Sigmoid colon (tissue), 7 donors: ENCODE measurements at places on chromosomes 6 and 20. TPM values are rescaled to one million over a fixed set of nuclear protein-coding genes. Genes with fewer than 3 reads are reported as not detected.

DNA sequence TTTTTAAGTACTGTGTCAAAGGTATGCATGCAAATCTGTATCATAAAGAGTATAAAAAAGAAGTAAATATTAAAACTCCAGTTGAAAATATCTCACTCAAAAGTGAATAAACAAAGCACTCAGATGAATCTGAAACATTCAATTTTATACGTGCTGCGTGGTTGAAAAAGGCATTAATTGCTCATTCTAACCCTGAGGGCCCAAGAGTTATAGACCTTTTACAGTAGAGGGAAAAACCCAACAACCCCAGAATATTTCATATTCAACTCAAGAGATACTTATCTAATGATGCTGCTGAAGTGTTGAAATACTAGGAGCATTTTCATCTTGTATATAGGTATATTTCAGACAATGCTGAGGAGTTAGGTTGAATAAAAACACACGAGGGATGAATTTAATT is 862.8 kb upstream of the CITED2 start:
- H3K27ac ChIP-seq, result no peak overlapping the region
- H3K27me3 ChIP-seq, result no peaks in the 10 kb centered on the region
- no peaks in the 10 kb centered on the region for H3K4me1 ChIP-seq
- no peak overlapping the region for H3K4me3 ChIP-seq

DNA sequence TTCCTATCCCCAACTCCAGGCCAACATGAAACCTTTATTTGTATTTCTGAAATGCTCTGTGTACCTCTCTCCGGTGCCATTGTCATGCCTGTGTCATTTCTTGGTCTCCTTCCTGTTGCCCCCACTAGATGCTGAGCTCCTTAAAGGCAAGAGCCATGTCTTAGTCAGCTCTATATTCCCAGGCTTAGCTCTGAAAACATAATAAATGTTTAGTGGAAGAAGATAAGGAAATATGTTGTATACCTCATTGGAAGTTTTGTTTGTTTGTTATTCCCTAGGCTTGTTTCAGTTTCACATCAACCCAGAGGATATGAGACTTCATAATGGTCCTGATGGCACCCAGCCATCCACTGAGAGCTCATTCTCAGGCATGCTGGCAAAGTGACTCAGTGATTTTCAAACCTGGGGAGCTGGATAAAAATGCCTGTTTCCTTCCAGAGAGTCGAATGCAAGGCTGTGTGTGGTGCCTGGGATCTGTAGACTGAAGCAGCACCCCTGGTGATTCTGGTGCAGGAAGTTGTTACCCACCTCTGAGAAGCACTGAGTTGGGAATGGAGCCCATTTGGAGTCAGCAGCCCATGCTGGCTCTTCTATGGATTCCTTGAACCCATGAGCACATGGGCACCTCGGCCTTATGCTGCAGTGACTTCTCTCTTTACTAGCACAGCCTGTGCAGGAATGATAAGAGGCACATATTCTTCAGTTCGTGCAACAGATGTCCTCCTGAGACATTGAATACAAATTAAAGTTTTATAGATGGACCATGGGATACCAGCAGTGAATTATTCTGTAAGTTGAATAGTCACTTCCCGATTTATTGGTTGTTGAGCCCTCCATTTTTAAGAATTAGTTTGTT is 205.2 kb downstream of the FARS2 start:
- H3K27ac ChIP-seq, result no peak overlapping the region
- no peak overlapping the region for H3K4me3 ChIP-seq
- H3K36me3 ChIP-seq, result no peaks in the 10 kb centered on the region
- no peaks in the 10 kb centered on the region for H3K27me3 ChIP-seq
- no peak for DNase-seq

DNA sequence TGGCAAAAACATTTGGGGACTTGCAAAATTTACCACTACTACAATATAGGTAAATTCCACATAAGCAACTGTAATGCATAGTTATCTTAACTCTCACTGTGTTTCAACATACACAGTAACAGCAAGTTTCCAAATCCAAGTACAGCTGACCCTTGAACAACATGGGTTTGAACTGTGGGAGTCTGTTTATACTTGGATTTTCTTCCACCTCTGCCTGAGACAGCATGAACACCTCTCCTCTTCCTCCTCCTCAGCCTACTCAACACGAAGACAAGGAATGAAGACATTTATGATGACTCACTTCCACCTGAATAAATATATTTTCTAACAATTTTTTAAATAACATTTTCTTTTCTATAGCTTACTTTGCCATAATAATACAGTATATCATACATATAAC is 25.6 kb downstream of the MAN1A1 start:
- H3K36me3 ChIP-seq, result no peaks in the 10 kb centered on the region
- H3K4me3 ChIP-seq, result no peak overlapping the region

SLCO4A1 gene
- total RNA-seq, result 13.2 TPM

- no peaks in the 10 kb centered on the region for H3K36me3 ChIP-seq
- H3K27ac ChIP-seq, result no peak overlapping the region
- no peaks in the 10 kb centered on the region for H3K27me3 ChIP-seq
- no peak overlapping the region for H3K4me3 ChIP-seq
Observed at GRCh38 chr6:101878554-101879276, 485.2 kb downstream of the GRIK2 start.
